Femur (tissue), 1 donor: ENCODE measurements at places on chromosomes 11 and 22.
A peak's percentile ranks its signal among the peaks of the same experiment; 100 is the strongest.

GRCh38 chr11:85029964-85030363, 597.2 kb downstream of the DLG2 start:
- no peak for DNase-seq

DNA sequence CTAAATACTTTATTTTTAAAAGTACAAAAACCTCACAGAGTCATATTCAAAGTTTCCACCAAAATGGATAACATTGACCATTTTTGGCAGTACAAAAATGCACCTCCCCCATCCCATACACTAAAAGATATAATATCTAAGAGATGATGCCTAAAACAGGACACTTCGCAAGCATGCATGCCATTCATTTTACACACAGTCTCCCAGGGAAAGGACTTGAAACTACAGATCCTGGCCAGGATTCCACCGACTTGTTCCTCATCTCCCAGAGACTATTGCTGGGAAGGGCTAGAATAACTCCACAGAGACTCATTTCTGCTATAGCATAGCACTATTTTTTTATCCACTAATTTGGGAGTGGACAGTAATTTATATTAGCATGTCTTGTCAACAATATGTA, 81.7 kb downstream of the MTNR1B start:
- no peak for DNase-seq

DNA sequence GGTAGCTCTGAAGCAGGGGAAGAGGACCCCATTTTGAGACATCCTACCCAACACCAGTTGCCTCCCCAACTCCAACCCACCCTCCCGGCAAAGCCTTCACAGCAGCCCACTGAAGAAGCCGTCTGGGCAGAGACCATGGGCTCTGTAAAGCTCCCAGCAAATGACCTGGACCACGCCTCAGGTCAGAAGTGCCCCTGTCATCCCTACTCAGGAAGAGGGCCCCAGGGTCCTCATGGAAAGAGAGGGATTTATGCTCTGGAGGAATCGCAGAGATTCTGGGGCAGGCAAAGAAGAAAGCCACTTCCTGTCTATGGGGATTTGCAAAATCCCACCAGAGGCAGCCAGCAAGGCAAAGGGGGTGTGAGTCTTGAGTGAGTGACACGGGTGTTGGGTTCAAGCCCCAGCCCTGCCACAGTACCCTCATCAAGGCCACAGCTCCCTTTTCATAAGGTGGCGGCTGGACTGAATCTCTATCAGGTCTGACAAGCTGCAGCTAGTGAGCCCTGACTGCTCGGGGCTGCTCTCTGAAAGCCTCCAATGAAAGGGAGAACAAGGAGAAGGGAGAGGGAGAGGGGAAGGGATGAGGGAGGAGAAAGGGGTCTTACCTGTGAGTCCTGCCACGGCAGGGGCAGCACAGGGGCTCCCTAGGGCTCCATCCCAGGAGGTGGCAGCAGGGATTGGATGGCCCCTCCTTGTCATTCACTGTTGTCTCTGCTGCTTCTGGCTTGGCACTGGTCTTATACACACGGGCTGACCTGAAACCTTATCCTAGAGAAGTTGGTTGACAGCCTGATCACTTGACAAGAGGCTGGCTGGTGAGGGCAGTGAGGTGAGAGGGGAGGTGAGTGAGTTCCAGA, at the start of gene UCP3:
UCP3 (minus strand) TSS at position 713 of the 857 bp plus-strand sequence. CDS start 2,043 bp downstream, outside the sequence.
- no peak for DNase-seq

- DNase-seq, result no peak
Measured at GRCh38 chr11:11584530-11584810, 37.3 kb downstream of the GALNT18 start.

DNA sequence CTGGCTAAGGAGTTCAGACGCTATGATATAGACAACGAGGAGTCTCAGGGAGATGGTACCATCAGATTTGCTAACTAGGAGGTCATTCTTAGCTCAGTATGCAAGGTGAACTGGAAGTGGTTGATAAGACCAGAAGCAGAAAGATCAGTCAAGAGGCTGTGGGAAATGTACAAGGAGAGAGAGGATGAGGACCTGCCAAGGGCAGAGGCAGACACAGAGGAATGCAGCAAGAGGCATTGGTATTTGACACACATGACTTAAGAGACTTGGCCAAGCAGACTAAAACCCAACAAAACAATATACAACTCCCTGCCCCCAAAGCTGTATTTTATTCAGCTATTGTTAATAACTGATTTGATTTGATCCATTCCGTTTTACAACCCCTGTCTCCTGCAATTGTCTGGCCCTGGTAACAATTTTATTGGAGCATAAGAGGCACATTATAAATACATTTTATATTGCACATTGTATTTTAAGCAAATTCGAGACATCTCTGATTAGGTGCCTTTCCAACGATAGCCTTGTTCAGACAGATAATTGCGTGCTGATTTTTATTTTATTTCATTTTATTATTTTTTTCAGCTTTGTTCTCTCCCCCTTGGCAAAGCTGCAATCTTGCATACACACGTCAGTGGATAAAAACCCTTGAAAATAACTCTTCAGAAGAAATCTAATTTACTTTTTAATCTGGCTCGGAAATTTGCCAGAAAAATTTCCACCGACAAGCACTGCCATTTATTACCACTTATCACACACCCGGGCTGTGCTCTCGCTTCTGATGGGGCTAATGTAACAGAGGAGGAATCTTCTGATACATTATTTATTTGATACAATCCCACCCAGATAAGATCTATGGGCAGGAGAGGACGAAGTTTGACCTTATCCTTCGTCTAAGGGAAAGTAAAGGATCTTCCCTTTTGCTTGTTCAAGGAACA, 237.8 kb downstream of the NXPE2 start:
- no peak for DNase-seq

DNA sequence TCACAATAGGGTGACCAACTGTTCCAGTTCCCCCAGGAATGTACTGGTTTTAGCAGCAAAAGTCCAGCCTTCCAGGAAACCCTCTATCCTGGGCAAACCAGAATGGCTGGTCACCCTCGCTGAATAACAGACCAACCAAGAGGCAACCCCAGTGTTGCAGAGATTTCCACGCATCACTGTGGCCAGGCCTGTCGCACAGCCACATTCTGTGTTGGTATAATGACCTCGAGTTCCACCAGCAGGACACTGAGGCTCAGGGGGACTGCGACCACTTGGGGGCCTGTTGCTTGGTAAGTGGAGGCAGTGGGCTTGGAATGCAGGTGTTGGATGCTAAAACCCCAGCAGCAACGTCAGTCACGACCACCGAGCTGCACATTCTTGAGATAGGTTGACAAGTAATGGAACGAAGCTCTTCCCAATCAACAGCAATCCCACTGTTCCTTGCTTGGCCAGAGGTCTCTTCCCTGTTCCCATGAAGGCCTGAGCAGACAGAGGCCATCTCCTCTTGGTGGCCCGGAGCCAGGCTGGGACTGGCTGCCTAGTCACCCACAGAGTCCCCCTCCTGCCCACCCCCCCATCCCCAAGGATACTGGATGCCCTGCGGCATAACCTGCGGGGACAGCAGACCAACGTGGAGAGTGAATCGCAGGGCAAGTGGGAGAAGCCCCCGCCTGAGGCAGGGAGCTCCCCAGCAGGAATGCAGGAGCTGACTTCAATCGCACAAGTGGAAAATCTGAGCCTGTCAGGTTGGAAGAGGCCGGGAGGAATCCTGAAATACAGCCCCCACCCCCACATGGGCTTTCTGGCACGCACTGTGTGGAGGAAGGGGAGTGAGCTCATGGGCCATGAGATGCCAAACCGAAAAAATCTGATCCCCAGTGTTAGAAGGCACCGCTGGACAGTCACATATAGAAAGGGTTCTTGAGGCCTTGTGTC, 43.4 kb upstream of the MN1 start:
- peak; percentile 84 for DNase-seq

GRCh38 chr22:49959782-49960158, 802 bp upstream of the PIM3 start:
- no peak for DNase-seq

DNA sequence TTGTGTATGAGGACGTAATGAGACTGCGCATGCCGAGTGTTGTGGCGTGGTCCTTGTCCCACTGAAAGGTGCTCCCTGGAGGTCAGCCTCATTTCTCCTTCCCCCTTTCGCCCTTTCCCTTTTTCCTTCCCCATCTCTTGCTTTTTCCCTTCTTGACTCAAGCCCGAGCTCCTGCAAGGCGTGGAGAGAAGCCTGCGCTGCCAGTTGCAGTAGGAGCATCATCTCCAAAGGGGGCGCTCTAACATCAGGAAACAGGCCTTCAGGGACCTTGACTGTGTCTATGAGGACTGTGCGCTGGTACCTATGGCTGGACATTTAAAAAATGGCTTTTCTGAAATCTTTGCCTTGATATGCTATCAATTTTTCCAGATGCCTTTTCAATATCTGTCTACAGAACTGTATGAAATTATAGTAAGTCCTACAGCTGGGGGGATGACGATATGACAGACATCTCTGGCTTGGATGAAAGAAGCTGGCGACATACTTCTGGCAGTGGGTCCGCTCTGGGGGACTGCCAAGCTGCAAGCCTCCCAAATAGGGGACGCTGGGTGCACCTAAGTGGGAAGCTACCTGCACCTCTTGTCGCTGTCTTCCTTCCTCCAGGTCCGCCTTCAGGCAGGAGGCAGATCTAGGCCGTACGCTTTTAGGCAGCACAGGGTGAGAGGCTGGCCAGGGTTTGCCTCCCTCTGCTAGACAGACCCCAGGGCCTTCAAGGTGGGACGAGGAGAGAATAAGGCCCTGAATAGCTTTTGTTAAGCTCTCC, 96.5 kb downstream of the NXPE2 start:
- DNase-seq, result peak; percentile 69

- no peak for DNase-seq
Measured at GRCh38 chr11:75633409-75634066, 35.3 kb downstream of the MAP6 start.
